A549 (cell line): ENCODE measurements at places on chromosomes 5 and 9. TPM values are rescaled to one million over a fixed set of nuclear protein-coding genes. Genes with fewer than 3 reads are reported as not detected.

- peak; percentile 27 for DNase-seq
These were observed 166.9 kb downstream of the SNCAIP start for GRCh38 chr5:122478741-122479442.

DNA sequence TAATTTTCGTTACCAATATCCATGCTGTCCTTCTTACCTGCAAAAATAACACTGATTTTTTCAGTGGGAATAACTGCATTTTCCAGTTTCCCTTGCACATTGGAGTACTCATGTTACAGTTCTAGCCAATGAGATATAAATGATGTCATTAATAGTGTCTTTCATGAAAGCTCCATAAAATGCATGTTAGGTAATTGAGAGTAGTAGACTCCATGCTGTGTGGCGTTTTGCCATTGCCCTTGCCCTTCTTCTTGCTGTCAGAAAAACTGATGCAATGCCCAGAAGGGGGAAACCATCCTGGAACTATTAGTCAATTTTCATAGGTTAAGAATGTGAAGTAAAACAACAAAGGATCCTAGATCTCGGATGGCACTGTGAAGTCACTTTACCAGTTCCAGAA lies 1765.3 kb downstream of the EFNA5 start:
- DNase-seq, result no peak

DNA sequence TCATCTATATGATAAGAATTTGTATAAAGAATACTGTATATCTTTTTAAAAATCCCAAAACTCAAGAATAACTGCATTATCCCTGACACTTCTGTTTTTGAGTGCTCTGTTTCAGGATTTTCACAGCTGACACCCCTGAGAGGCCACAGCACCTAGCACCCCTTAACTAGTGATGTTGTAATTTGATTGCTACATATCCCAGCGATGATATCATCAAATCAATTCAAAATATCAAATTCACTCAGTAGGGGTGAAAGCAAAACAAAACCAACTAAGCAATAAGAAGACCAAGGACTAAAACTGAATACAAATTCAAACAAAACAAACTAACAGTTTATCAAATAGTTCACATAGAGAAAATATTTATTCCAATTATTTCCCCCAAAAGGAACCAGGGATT lies 184.3 kb downstream of the MCTP1 start:
- no peak for DNase-seq

GRCh38 chr9:136086951-136087740 lies 7.9 kb downstream of the NACC2 start:
- no peak for DNase-seq

- DNase-seq, result no peak
These were observed 26.4 kb downstream of the SH3GLB2 start for GRCh38 chr9:129001504-129002325.

DNA sequence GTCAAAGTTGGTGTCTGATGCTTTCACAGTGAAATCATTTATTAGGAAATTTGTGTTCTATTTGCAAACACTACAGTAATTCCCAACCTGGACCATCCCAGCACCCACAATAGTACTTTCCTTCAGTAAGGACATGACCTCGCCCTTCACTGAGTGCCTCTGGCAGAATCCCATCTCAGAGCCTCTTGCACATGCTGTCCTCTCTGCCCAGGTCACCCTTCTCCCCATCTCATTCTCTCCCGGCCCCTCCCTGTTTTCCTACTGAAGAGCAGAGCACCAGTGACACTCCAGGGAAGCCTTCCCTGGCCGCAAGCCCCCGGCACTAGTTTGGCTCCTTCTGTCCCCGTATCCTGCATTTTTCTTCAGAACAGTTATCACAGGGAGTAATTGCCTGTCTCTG lies 220.4 kb downstream of the MAPKAP1 start:
- DNase-seq, result no peak

GRCh38 chr5:60672693-60673264 lies 27.2 kb downstream of the DEPDC1B start:
- DNase-seq, result no peak

DNA sequence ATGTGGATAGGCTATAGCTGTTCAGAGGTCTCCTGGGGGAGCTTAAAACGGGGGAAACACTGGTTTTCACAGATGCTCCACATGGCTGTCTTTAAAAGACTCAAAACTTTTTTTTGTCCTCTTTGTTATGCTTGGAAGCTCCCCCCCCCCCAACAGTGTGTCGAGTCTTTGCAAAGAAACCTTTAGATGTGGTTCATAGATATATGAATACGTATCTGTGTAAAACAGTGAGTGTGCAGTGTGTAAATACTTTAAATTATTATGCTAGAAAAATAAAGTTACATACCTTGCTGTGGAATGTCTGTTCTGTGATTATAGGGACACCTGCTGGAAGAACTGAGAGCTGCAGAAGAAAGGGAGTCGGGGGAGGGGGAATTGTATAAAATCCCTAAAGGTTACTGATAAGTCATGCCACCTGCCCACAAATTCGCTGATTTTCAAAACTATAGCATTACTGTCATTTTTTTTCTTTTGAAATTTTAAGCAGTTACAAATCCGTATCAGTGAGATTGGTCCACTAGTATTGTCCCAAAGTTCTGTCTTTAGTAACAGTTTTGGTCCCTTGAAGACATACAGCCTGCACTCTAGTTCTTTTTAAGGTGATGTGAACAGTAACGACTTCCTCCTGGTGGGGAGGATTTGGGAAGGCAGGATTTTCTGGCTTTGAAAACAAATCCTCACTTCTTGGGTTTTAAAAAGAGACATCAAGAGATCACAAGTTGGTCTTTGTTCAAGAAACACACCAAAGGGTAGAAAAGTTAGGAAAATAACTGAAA lies 22.9 kb downstream of the RGMB start:
- peak; percentile 76 for DNase-seq

GRCh38 chr9:18368206-18368605 lies 105.7 kb upstream of the ADAMTSL1 start:
- no peak for DNase-seq

GRCh38 chr9:105328872-105329718 lies 84.6 kb downstream of the SLC44A1 start:
- no peak for DNase-seq

DNA sequence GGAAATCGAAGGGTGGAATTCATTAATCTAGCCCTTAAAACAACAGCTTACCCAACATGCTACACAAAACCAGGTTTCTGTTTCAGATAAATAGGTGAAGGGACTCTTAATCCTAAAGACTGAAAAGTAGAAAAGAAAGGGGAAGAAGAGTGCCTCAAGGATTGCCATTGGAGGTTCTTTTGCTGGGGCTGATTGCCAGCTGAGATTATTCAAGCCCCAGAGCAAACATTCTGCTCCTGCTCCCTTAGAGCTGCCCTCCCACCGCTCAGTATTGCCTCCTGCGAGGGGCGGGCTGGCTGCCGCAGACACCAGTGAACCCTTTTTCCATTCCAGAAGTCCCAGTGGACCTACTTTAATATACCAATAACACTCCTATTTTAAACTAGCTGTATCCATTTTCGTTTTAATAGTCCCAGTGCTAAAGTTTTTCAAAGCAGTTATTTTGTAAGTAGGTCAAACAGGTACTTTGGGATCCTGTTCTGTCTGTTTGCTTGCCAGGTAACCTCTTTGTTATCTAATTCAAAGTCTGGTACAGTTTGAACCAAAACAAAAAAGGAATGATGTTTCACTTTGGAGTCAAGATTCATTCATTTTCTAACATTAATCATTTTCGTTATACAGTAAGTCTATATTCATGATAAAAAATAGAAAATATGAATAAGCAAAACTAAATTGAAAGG lies 38.6 kb downstream of the HMGCS1 start:
- no peak for DNase-seq

GRCh38 chr5:56405116-56405908 lies 172.2 kb upstream of the ANKRD55 start:
- DNase-seq, result no peak

DNA sequence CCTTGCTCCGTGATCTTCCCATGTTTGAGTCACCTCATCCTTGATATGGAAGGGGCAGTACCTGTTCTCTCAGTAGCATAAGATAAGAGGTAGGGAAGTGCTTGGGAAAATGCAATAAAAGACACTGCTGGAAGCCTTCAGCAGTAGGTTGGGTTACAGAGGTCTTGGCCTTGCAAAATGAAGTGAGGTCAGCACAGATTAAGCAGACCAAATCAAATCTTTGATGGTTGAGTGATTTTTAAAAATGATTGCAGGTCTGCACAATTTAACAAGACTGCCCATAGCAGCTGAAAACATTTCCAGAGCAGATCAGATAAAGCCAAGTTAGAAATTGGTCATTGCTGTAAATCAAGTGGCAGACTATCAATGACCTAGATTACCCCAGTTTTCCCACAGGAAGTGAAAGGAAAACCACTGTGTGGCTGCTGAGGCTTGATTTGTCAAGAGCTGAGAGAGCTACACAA lies 32.9 kb downstream of the PALM2AKAP2 start:
- no peak for DNase-seq

DNA sequence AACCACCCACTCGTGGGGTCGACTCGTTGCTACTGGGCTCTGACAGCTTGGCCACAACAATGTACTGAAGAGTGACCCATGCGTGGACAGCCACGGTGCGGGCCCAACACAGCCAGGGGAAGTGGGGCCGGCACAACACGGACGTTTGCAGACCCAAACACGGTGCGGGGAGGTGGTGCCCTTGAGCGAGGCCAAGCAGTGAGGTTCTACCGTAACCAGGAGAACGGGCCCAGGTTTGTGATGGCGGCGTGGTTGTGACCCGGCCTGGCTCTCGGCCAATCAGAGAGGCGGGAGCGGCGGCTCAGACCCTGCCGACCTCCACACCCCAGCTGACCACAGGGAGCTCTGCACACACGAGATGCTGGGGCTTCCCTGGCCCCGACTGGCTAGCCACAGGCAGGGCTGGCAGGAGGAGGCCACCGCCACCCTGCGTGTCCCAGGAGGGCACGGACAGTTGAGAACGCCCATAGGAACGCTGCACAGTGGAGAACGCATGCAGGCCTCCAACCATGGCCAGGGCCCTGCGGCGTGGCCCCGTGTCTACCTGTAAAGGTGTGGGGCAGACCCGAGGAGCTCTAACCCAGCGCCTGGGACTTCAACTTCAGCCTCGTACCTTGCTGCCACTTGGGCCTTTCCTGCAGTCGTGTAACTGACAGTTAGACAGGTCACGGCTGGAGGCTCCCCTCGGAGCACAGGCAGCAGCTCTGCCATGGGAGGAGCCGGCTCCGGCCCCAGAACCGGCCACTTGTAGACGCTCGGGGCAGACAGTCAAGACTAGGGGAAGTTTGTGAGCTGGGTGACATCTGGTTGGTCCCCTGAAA lies 13.7 kb downstream of the BRD3 start:
- no peak for DNase-seq

DNA sequence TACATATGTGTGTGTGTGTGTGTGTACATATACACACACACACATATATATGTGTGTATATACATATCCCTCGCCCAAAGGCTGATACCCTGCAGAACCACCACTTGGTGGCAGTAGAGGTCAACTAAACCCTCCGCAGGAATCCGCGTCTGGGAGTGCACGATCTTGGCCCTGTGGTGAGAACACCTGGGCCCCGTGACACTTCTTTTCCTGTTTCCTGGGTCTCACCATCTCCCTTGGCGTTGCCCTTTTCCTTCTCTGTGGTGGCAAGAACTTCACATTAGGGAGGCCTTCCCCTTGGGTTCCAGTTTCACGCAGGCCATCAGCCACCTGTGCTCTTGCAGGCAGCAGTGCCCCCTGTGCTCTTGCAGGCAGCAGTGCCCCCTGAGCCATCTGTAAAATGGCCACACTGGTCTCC lies 8.2 kb downstream of the IL9 start:
- peak; percentile 78 for DNase-seq

- DNase-seq, result no peak
These were observed 33.8 kb upstream of the FYB1 start for GRCh38 chr5:39253196-39253595.

GRCh38 chr5:33631786-33632185 lies 191.0 kb downstream of the TARS1 start:
- DNase-seq, result no peak

DNA sequence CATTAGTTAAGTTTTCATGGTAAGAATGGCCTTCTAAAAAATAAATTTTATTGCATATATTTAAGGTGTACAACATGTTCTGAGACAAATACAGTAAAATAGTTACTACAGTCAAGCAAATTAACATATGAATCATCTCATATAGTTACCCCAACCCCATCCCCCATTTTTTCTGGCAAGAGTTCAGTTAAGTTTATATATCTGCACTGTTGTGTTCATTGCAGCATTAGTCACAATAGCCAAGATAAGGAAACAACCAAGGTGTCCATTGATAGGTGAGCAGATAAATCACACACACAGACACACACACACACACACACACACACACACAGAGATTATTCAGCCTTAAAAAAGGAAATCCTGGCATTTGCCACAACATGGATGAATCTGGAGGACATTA lies 37.2 kb upstream of the OTULIN start:
- no peak for DNase-seq

DNA sequence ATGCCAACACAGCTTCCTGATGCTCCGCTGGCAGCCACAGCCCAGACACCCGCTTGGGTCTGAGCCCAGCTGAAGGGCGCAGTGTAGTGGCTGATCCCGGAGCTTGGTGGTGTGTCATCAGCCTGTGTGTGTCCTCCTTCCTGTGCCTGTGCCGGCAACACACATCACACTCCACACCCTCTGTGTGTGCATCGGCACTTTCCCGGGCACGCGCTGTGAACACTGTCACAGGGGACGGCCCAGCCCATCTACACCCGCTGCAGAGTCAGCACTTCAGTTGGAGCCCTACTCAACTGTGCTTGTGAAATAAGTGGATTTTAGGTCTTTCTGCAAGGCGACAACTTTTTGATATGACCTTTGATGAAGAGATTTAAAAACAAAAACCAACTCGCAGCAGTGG lies 189.4 kb downstream of the IRX2 start:
- no peak for DNase-seq

- no peak for DNase-seq
These were observed 103.8 kb upstream of the LIFR start for GRCh38 chr5:38660194-38660668.

DNA sequence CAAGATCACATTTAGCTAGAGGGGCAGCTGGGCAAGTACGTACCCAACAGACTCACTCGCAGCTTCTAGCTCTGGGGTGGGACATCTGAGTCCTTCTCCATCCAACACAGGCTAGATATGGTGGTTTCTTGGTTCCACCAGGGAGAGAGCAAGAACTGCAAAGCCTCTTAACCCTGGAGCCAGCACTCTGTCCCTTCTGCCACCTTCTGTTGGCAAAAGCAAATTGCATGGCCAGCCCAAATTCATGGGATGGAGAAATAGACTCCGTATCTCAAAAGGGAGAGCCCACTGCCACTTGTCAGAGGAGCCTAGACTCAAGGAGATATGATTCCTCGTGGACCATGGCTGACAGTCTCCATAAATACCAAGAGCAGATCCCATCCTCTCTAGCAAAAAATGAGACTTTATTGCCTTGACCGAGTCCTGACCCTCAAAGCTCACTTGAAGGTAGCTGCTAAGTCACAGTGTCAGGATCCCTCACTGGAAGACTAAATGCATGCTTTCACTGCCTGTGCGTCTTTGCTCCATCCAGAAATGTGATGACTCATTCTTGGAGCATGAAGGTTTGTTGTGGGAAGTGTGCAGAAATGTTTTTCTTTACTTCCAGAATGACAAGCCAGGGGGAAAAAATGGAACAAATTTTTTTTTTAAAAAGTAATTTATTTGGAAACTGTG lies 28.8 kb upstream of the ROR2 start:
- peak; percentile 57 for DNase-seq

Gene GEMIN5
- polyA plus RNA-seq, result 19.6 to 23.1 TPM (median 20.2 TPM) in 3 replicates

Gene PCDHA8
- 0.05 to 0.10 TPM in 2 of 3 replicates, not detected in the other for polyA plus RNA-seq

Gene TAF11L5
- polyA plus RNA-seq, result not detected in 3 replicates

Gene ARRDC1
- 20.6 to 22.5 TPM (median 22.0 TPM) in 3 replicates for polyA plus RNA-seq
